ENCODE measurements at places on chromosomes 5 and 9. TPM values are rescaled to one million over a fixed set of nuclear protein-coding genes. Genes with fewer than 3 reads are reported as not detected.

The MIER3 gene
- 24.8 TPM for total RNA-seq

GRCh38 chr5:154811653-154812465, 38.5 kb downstream of the FAXDC2 start:
- peaks cover 30% of the 10 kb centered on the region for H3K4me1 ChIP-seq
- H3K4me3 ChIP-seq: no peak overlapping the region
- no peaks in the 10 kb centered on the region for H3K27me3 ChIP-seq
- peak; percentile 75 for DNase-seq

The LCN15 gene
- total RNA-seq: not detected

DNA sequence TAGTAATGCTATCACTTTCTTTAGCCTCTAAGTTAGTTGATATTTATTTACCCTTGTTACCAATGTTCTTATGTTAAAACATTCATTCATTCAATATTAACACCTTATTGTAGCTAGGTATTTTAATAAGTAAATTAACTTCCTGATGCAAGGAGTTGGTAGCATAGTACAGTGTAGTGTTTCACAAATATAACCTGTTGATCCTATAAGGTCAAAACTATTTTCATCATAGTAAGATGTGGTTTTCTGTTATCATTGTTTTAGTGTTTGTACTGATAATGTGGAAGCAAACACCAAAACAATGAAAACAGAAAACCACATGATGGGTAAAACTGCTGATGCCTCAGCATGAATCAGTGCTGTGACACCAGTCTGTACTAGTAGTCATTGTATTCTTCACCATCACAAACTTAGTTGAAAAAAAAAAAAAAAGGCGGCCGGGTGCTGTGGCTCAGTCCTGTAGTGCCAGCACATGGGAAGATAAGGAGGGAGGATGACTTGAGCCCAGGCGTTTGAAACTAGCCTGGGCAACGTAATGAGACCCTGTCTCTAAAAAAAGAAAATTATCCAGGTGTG, 36.5 kb downstream of the ZCCHC7 start:
- H3K27me3 ChIP-seq: no peaks in the 10 kb centered on the region
- H3K36me3 ChIP-seq: peaks cover 41% of the 10 kb centered on the region
- peaks cover 15% of the 10 kb centered on the region for H3K4me1 ChIP-seq
- no peak overlapping the region for H3K4me3 ChIP-seq

The KIAA1191 gene
- 50.0 TPM for total RNA-seq

GRCh38 chr9:84261070-84261746, 79.3 kb downstream of the SLC28A3 start:
- DNase-seq: peak; percentile 64
- H3K36me3 ChIP-seq: no peaks in the 10 kb centered on the region
- H3K4me3 ChIP-seq: no peak overlapping the region
- no peak overlapping the region for H3K27ac ChIP-seq
- H3K27me3 ChIP-seq: peaks cover 20% of the 10 kb centered on the region

The DAB2 gene
- not detected for total RNA-seq

The PCDHGA12 gene
- not detected for total RNA-seq

DNA sequence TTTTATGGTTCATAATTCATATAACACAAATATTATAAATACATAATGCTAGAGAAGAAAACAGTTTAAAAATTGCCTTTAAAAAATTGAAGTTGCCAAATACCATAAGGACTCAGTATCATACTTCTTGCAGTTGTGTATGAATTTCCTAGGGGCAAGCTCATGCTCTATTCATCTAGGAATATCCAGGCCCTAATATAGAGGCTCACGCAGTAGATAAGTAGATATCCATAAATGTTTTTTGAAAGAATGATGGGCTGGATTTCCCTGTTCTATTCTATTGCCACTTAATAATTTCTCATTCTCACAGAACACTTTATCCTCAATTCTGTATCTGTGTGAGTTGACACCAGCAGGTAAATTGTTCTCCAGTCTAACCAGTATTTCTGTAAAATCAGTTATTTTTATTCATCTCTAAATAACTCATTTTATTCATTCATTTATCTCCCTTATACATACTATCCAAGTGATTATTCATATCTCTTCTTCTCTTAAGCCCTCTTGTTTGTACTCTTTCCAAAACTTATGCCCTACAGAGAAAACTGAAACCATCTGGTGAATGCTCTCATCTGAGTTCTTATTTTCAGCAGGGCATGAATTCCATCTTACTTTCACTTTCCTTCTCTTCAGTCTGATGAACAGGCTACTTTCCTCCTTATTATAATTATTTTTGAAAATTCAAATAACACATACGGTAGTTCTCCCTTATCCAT, 97.1 kb downstream of the SLC44A1 start:
- H3K4me1 ChIP-seq: peaks cover 19% of the 10 kb centered on the region
- peak overlapping the region; percentile 12 for H3K4me3 ChIP-seq
- DNase-seq: no peak
- no peaks in the 10 kb centered on the region for H3K27me3 ChIP-seq

DNA sequence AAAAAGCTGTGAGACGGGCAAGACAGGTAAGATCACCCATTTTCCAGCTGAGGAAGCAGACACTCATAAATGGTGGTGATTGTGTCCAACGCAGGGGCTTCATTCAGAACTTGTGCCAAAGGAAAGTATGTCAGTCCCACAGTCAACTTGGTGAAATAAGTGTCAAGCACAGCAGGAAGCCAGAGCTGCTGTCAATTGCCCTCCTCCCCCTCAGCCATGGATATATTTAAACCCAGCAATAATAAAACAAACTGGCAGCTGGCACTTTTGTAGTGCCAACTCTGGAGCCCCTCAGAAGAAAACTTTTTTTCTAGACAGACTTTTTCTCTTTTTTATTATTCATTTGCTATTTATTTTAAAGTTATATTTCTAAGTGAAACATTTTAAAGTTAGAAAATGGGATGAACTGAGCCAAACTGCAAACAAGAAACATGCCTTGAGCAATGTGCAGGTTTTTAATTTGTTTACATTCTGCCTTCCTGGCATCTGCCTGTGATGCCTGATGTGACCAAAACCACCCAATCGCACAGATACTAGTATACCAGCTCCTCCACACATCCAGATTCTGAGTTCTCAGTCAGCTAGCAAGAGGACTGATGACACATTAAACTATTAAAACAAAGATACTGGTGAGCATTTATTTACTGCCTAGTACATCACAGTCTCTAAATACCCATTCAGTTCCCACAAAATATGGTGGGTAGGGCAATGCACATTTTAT, 17.0 kb downstream of the DMAC1 start:
- peaks cover 17% of the 10 kb centered on the region for H3K4me1 ChIP-seq
- DNase-seq: no peak
- H3K36me3 ChIP-seq: no peaks in the 10 kb centered on the region
- H3K27me3 ChIP-seq: no peaks in the 10 kb centered on the region
- H3K27ac ChIP-seq: no peak overlapping the region

DNA sequence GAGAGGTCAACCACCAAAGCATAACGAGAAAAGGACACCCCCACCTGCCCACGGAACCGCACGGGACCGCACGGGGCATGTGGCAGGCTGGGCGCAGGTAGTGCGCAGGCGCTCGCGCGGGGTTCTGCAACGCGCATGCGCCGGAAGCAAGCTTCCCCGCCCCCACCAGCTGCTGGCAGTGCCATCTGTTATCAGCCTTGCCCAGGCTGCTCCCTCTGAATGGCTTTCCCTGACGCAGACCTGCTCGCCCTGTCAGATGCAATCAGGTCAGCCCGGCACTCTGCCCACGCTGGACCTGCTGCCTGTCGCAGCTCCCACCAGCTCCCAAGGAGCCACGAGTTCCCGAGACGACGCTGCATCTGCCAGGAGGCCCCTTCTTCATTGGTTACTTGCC, 22.8 kb downstream of the PTCH1 start:
- peak overlapping the region; percentile 69 for H3K4me3 ChIP-seq
- no peaks in the 10 kb centered on the region for H3K36me3 ChIP-seq
- peak overlapping the region; percentile 96 for H3K27ac ChIP-seq
- H3K27me3 ChIP-seq: peaks cover 9% of the 10 kb centered on the region
- H3K4me1 ChIP-seq: peaks cover 58% of the 10 kb centered on the region

DNA sequence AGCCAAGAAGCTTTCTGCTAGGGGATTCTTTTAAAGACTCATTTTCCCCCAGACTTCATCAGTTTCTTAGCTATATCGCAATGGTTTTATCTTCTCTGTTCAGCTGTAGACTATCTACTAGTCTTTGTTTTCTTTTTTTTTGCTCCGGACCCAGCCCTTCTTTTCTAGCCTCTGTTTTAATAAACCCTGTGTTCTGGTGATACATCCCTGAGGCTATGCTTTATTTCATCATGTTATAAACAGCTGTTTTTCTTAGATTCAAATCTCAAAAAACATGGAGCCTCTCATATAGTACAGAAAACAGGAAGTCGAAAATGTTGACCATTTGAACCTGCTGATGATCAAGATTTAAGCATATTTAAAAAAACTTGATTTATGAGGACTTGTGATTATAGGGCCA, 37.8 kb downstream of the SCGB3A1 start:
- peaks cover 11% of the 10 kb centered on the region for H3K4me1 ChIP-seq
- H3K27me3 ChIP-seq: no peaks in the 10 kb centered on the region
- no peak overlapping the region for H3K4me3 ChIP-seq

The CDKN2B-AS1 gene
- total RNA-seq: 3.4 TPM

- H3K36me3 ChIP-seq: no peaks in the 10 kb centered on the region
- H3K27ac ChIP-seq: no peak overlapping the region
- no peaks in the 10 kb centered on the region for H3K27me3 ChIP-seq
- no peak for DNase-seq
- H3K4me3 ChIP-seq: no peak overlapping the region
Observed at GRCh38 chr5:78979909-78980308, 5.2 kb downstream of the ARSB start.

The NUDT2 gene
- 28.9 TPM for total RNA-seq

GRCh38 chr9:121222524-121223171, 21.0 kb upstream of the RAB14 start:
- no peak overlapping the region for H3K27ac ChIP-seq
- peaks cover 4% of the 10 kb centered on the region for H3K36me3 ChIP-seq
- H3K27me3 ChIP-seq: no peaks in the 10 kb centered on the region
- H3K4me3 ChIP-seq: no peak overlapping the region

The GZMA gene
- total RNA-seq: 927 TPM

The OTULINL gene
- total RNA-seq: 46.7 TPM

DNA sequence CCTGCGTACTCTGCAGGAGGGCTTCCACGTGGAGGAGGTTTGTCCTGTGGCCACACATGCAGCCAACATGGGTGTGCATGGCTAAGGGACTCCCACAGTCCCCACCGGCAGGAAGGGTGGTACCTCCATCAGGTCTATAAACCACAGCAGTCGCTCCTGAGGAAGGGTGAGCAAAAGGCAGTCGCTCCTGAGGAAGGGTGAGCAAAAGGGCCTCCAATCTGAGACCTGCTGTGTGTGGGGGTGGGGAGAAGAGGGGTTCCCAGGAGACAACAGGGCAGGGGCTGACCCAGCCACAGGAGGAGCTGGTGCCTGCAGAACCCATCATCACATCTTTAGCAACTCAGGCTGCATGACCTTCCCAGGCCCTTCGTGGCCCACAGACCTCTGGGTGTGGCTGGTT, 30.3 kb upstream of the AKNA start:
- DNase-seq: no peak
- no peak overlapping the region for H3K4me3 ChIP-seq
- H3K27ac ChIP-seq: peak overlapping the region; percentile 56
- no peaks in the 10 kb centered on the region for H3K36me3 ChIP-seq
- H3K27me3 ChIP-seq: no peaks in the 10 kb centered on the region

GRCh38 chr5:68435611-68436010, 220.1 kb downstream of the PIK3R1 start:
- no peak overlapping the region for H3K27ac ChIP-seq
- H3K4me1 ChIP-seq: peaks cover 51% of the 10 kb centered on the region
- H3K27me3 ChIP-seq: peaks cover 9% of the 10 kb centered on the region
- peaks cover 3% of the 10 kb centered on the region for H3K36me3 ChIP-seq
- DNase-seq: no peak
- H3K4me3 ChIP-seq: no peak overlapping the region

DNA sequence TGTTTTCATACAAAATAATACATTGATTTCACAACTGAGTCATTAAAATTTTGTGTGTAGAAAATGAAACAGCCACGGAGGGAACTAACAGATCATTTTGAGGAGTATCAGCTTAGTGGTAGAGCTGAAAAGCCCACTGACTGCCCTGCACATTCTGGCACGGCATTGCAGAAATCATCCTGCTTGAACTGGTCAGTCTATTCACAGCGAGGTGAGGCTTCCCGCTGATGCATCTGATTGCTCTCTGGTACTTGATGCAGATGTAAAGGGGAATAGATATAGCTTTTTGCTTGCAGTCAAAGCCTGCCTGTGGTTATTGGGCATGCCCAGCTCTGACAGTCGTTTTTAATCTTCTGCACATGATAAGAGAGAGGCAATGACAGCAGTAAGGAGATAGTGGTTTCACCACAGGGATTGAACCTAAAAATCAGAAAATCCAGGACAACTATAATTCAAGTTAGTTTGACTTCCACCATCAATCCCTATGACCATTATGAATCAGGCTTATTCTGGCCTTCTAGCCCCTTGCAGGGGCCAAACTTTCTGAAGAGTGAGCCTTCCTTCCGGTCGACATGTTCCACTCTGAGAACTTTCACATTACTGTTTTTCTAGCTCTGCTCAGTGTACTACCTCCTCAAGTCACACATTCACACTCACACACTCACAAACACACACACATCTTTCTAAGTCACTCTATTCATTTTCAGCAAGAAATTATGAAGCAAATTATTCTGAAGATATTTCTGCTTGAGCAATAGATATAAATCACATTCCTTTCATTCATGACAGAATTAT, 782.8 kb upstream of the NUDT12 start:
- H3K4me1 ChIP-seq: no peaks in the 10 kb centered on the region
- H3K36me3 ChIP-seq: no peaks in the 10 kb centered on the region
- no peak overlapping the region for H3K4me3 ChIP-seq
- DNase-seq: no peak

The TEK gene
- total RNA-seq: not detected

DNA sequence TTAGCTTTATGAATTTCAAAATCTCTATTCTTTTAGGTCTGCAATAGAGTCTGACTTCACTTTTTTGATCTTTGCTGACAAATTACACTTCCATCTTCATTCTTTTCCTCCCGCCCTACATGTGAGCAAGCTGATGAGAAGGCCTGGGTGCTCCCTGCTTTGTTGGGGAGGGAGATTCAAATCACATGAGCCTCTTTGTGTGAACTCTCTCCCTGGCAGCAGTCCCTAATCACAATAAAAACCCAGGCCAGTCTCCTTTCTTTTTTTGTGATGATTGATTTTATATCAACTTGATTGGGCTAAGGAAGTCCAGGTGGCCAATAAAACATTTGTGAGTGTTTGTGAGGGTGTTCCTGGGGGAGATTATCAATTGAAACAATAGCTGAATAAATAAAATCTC, 89.4 kb downstream of the PSAT1 start:
- H3K27me3 ChIP-seq: peaks cover under 1% of the 10 kb centered on the region
- H3K4me1 ChIP-seq: no peaks in the 10 kb centered on the region
- DNase-seq: no peak
- no peak overlapping the region for H3K27ac ChIP-seq
- H3K36me3 ChIP-seq: no peaks in the 10 kb centered on the region

GRCh38 chr5:59206132-59206581, 623.3 kb downstream of the RAB3C start:
- H3K27me3 ChIP-seq: peaks cover 3% of the 10 kb centered on the region
- no peak overlapping the region for H3K4me3 ChIP-seq
- no peaks in the 10 kb centered on the region for H3K36me3 ChIP-seq
- no peak for DNase-seq
- H3K4me1 ChIP-seq: no peaks in the 10 kb centered on the region
- no peak overlapping the region for H3K27ac ChIP-seq

The PCDHGA1 gene
- not detected for total RNA-seq
